CD4-positive, alpha-beta T cell treated with Interleukin-1 beta for 1 hour (primary cell): ENCODE measurements at places on chromosomes 4 and X.

DNA sequence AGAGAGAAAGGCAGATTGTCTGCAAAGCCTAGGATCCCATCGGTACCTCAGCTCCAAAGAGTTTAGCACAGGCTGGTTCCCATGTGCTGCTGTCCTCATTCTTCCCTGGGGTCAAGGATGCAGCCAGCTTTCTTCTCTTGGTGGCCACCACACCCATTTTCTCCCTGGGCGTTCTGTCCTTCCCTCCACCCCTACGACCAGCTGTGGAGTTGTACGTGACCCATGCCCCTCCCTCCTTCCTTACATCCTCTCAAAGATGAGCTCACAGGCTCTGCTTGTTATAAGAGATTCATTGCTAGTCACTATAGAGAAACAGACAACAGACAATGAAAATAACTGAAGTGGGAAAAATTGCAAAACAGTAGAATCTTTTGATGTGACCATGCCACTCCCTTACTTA lies 74.0 kb upstream of the KLF3 start:
- DNase-seq = no peak

DNA sequence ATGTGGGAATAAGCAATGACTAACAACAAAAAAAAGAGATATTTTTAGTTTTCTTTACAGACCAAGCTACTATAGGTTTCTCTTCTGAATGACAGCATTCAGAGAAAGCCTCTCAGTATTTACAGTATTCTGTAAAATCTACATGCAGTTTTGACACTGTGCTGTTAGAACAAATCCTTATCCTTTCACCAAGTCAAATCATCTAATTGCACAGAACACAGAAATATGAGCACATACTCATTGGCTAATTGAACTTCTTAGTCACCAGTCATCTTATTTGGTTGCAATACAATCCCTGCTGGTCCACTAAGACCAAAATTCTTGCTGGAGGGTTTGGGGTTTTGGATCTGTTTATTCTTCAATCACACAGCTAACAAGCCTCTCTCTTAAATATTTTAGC lies 5.7 kb downstream of the ACOT9 start:
- DNase-seq = no peak

GRCh38 chrX:65045001-65045400 lies 68.8 kb upstream of the ZC4H2 start:
- no peak for DNase-seq

- DNase-seq = no peak
These were observed 147.9 kb upstream of the CTSO start for GRCh38 chr4:156101571-156101970.

DNA sequence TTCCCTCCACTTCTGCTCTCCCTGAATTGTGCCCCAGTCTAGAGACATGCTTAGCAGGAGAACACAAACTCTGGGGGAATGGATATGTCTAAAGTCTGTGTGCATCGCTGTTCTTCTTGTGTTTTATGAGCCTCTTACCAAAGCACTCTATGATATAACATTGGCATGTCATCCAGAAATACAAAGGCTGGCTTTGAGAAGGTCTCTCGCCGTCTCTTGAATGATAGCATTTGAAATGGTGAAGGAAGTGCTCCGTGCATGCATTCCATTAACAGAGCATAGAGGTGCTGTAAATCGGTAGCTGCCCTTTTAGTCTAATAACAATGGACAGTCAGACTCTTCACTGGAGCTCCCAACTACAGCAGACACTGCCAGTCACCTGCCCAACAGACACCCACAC lies 7.1 kb upstream of the FAM149A start:
- no peak for DNase-seq

DNA sequence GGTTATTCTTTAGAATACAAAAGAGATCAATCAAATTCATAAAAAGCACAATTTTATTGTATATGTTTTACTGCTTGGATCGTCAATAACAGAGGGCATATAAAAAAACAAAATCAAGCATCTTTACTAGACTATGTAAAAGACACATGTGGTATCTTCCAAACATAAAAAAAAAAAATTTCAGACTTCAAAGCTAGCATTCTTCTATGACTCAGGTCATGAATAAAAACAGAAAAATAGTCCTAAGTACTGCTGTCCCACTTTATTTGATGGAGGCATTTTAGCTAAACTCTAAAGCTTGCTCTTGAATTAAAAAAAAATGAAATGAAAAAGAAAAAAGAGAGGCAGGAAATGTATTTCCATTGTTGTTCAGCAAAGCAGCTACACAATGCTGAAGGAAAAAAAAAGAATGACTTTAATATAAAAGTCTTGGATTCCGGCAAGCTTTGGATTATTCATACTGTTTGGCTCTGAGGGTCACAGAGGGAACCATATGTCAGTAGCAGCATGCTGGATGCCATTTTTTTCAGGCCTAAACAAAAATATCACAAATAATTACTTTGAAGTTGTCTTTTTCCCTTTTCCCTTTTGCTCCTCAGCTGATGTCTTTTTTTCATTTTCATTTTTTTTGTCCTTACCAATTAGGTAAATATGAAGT lies 249.1 kb upstream of the DIAPH2 start:
- no peak for DNase-seq

DNA sequence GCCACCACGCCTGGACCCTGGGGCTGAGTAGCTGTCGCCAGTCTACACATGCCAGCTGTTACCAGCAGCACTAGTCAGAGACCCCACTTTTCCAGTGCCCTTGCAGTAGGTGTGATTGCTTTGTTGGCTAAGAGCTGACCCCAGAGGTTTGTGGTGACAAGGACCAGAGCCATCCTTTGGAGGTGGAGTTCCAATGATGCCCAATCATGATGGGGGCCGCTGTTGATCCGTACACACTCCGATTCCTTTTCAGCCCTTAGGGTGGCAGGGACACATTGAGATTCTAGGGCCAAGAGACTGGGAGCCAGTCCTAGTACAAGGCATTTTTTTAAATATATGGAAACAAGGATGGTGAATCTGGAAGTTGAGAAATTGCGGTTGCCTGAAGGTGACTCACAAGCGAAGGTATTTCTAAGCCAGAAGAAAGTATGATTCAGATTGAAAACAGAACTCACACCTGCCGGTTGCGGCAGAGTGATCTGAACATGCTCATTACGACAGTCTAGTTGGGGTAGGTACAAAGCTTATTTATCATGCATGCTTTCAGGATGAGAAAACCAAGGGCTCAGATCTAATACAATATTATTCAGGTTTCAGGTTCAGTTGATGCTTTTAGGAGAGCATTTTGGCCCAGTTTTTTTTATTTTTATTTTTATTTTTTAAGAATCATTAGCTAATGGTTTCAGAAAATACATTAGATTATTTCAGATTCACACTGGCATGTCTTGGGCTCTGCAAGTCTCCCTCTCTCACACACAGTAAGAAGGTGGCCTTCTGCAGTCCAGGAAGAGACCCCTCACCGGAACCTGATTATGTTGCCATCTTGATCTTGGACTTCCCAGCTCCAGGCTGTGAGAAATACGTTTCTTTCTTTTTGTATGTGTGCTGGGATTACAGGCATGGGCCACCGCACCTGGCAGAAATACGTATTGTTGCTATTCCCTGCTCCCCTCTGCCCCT lies 43.4 kb downstream of the SHROOM2 start:
- DNase-seq = no peak
